CD4-positive, alpha-beta T cell treated with Interleukin-1 beta for 1 hour (primary cell): ENCODE measurements at places on chromosomes 3 and 15.

DNA sequence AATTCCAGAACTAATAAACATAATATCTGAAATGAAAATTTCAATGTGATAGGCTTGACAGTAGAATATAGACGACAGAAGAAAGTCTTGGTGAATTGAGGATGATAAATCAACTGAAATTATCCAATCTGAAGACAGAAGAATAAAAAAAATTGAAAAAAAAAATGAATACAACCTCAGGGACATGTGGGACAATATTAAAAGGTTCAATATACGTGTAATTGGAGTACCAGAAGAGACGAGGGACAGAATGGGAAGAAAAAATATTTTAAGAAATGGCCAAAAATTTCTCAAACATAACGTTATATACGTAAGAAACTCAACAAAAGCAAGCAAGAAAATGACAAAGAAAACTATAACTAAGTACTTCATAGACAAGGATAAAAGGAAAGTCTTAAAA, 43.3 kb upstream of the HCLS1 start:
- DNase-seq: no peak

DNA sequence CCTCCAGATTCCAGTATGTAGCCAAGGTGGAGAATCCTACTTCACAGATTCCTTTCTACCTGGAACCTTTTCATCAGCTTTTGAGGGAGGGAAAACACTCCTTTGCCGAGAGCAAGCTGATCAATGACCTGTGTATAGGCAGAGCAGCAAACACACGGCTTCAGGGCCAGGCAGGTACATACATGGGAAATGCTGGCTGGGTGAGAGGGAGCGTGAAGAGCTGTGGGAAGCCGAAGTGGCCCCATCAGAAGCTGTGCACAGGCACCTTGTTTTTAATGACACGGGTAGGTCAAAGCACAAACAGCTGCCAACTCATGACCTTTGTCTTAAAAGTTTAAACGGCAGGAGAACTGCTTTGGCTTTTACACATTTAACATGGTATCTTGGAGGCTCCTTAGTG, 25.3 kb downstream of the STARD5 start:
- DNase-seq: no peak

DNA sequence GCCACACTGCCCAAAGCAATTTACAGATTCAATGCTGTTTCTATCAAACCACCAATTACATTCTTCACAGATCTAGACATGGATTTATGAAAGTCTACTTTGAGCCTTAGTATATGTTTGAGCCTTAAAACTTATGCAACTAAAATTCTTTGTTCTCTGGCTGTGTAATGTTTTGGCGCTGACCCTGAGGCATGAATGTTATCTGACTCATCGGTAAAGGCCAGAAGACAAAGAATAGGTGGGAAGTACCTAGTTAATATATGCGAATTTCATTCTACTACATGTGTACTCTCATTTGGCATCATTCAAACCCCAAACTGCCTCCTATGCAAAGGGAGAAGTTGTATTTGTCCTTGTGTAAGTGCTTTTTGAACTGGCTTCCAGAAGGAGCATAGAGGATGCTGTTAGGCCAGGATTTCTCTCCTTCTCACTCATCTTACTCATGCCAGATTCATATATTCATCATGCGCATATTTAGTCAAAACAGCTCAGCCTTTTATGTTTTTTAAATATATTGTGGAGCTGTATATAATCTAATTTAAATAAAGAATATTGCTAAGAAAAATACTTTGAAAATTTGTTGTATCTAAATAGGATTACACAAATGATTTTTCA, 204.2 kb downstream of the NFKBIZ start:
- no peak for DNase-seq

DNA sequence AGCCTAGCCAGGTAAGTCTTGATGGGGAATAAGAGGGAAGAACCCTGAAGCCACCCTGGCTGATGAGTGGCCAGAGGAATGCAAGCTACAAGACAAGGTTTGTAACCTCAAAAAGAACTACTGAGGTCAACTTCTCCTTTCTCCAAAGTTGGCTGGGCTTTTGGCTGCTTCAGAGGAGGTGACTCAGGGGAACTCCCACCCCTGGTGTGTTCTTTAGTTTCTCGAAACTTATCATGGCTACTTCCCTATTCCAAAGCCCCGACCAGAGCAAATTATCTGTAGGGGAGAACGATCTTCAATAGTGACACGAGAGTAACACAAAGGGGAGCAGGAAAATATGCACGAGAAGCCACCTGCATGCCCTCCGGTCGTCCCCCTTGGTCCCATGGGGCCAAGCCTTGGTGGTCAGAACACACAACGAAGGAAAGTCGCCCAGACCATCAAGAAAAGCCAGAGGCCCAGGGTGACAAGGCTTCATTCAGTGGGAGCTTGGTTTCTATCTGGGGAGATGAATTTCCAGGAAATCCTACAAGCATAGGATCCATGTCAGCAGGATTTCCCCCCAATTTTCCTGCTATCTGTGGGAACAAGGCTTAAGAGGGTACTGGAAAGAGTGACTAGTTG, 6.5 kb upstream of the BCL2A1 start:
- peak; percentile 71 for DNase-seq

DNA sequence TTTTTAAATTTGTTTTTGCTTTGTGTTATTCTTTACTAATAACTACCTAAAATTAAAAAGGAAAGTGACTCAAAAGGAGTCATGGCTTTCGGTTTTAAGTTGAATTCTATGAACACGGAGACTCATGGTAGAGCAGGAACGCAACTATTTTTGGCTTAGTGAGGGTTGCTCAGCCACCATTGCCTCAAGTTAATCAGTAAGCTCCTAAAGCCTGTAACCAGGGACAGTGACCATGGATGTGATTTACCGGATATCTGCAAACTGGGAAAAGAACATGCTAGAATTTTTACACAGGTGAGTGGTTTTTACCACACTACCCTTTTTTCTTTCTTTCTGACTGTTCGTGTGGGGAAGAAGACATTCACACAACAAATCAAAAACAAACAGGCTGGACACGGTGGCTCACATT, 11.8 kb downstream of the SLC12A8 start:
- DNase-seq: no peak

DNA sequence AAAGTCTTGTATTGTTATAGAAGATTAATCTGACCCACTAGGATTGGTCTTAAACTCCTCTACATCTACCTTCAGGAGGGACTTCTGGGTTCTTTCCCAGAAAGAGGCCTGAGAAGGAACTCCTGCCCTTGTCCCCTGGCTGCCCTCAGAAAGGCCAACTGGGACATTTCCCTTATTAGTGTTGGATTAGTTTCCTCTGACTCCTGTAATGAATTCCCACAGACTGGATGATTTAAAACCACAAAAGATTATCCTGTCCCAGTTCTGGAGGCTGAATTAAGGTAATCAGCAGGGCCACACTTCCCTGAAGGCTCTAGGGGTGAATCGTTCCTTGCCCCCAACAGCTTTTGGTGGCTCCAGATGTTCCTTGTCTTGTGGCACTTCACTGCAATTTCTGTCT, 102.8 kb upstream of the NMNAT3 start:
- no peak for DNase-seq

DNA sequence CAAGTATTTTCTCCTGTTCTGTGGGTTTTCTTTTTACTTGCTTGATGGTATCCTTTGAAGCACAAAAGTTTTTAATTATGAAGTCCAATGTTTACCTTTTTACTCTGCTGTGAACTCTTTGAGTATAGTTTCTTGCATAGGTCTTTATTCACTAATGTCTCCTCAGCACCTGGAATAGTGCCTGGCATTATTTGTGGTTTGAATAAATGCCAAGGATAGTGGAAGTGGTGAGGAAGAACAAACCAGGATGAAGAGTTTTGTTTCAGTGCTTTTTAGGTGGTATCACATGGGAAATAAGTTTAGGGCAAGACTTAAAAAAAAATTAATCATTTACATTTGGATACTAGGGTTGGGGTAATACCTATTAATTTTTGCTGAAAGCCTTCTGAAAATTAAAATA, 25.7 kb downstream of the GPD1L start:
- DNase-seq: no peak

GRCh38 chr15:74620636-74621545, 5.3 kb downstream of the CLK3 start:
- DNase-seq: peak; percentile 78

DNA sequence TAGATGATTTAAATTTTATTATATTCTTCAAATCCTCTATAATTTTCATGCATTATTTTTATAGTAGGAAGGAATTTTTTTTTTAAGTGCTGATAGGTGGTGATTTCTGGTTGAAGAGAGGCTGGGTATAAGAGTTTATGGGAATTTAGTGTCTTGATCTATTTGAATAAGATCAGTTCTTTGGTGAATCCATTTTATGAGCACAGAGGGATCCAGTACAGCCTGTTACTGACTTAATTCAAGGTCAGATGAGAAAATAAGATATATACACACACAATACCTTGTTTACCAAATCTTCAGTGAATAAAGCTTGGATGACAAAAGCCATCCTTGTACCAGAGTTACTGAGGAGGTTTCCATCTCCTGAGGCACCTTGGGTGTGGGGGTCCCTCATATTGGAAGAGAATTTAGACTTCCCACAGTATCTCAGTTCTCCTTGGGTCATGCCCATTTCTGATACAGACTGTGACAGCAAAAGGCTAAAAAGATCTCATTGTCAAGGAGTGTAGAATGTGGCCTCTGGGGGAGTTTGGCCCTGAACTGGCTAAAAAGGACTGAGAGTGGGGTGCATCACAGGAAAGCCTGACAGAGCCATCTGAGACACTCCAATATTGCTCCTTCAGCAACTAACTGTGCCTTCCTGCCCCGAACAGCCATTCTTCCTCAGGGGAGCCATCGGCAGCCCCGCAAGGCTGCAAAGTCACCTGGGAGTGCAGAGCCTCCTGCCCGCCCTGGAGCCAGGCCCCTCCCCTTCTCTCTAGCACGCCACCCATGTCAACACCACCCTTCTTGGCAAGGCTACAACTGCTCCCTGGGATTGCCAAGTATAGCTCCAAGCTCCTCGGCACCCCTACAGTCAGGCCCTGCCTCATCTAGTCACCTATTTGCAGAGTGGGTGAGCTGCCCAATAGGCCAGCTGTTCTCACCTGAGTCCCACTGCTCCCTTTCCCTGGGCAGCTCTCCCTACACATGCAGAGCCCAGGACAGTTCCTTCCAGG, 43.1 kb upstream of the HACD2 start:
- DNase-seq: no peak

DNA sequence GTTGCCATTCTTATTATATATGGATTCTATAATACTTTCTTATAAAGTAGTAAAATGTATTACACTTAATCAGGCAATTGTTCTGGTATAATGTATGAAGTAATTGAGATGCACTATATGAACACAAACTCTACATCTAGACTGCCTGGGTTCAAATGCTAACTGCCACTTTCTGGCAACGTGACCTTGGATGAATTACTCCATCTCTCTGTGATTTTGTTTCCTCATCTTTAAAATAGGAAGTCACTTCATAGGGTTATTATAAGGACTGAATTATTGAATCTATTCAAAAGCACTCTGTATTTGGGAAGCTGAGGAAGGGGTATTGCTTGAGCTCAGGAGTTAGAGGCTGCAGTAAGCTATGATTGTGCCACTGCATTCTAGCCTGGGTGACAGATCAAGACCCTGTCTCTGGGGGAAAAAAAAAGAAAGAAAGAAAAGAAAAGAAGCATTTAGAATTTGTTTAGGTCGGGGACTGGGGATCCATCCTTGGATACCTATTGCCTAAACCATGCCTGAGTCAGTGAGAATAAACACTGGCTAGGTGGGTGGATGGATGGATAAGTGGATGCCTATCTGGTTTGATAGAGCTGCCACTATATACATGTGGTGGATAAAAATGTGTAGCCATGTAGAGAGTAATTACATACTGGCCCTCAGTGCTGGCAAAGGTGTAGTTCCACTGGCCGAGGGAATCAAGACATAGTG, 2.5 kb downstream of the TM4SF1 start:
- DNase-seq: no peak

DNA sequence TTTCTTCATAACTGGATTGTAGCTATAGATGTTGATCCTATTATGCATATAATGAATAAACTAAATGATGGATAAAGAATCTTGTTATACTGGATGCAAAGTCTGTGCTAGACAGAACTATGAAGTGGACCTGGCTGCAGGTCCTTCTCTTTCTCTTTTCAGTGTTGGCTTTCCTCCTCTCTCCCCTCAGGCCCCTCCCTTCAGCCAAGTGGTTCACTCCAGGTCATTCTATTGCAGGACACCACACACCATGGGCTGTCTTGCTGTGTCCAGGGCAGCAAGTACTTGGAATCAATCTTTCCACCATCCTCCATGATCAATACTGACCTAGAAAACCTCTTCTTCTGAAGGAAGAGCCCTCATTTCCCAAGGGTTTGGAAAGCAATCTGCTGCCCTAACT, 20.3 kb downstream of the EIF4E3 start:
- DNase-seq: no peak

- DNase-seq: no peak
Observed at GRCh38 chr3:8223766-8224165, 277.9 kb upstream of the LMCD1 start.

DNA sequence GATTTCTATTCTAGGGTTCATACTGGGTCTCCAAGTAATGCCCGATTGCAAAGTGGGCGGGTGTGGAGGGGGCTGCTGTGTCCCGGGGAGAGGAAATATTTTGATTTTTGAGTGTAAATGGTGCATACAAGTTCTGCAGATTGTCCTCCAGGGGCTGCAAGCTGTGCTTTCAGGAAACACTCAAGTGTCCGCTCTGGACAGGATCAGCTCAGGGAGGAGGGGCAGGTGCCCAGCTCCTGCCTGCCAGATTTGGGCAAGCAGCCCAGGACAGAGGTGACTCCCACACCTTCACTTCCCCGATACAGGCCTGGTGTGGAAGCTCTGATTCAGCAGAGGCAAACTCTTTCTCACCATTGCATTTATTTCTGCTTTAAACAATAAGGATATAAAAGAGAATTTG, 142.7 kb downstream of the ALDH1A2 start:
- no peak for DNase-seq
